ENCODE measurements at places on chromosomes 4 and X.

DNA sequence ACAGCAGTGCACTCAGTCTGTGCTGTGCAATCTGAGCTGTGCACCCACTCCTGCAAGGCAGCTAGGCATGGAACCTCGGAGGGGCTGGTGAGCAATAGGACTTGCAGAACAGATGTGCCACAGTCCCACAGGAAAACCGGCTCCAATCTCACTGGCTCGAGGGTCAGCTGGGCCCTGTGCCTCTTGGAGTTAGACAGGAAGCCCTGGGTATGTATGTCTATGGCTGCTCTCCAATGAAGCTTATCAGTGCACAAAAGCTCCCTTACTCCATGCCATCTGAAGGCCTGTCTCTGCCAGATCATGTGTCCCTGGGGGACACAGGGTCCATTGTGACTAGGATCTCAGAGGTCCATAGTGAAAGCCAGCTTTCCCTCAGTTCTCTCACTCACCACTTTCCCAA lies 335.8 kb downstream of the SH3BGRL start:
- DNase-seq, result no peak

DNA sequence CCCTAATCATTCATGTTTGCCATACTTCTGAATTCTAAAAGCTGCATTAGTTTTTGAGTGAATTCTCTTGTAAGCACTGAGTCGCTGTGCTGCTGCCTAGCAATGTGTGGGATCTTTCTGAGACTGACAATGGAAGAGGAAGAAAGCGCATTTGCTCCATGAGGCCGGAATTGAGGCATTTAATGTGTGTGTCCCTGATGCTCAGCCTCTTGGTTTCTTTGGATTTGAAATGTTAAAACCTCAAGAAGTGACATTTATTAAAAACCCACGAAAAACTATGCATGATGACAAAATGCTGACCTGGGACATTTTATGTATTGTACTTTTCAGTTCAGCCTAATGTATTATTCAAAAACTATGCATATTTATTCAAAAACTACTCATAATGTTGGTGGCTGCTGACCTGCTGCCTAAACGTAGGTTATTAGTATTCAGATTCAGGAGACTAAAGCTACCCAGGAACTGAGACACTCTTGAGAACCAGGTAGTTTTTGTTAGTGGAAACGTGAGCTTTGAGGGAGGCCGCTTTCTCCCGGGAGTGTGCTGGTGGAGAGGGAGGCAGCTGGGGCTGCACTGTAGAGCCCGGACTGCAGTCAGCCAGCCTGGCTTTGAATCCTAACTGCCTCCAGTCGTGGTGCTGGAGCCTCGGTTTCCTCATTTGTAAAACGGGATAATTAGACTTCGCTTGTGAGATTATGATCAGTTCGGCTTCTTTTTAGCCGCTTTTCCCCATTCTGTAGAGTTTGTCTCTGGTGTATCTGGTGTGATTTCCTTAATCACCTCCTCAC lies 11.3 kb downstream of the RGS12 start:
- no peak for DNase-seq

GRCh38 chrX:113470166-113470565 lies 629.5 kb upstream of the AMOT start:
- no peak for DNase-seq

DNA sequence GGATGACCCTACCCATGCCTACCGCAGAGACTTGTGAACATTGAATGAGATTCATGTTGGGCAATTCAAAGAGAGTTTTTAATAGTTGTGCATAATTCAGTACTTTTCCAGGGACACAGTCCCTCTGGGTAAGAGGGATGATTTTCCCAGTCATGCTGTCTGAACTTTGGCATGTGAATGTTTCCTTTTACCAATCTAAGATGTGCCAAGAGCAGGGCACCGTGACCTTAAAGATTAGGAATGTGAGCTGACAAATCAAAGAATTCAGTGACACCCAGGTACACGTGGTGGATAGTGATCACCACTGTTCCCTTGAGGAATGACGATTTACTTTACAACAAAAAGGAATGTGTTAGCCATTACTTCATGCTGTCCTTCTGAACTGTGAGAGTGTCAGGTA lies 515.6 kb downstream of the PPARGC1A start:
- no peak for DNase-seq

DNA sequence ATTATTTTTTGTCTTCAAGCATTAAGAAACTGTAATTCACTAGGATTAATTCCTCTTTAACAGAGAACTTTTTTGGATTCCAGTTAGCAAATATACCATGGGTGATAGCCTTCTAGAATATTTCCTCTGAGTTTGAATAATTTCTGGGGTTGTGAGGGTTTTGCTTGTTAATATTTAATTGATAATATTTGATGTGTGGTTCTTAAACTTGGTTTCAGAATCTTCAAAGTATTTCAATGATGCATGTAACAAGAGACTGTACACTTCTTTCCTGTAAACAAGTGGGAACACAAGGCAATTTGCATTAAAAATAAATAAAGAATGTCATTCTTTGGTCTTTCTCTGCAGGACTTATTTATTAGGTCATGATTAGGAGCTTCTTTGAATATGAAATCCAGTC lies 9.5 kb upstream of the C4orf51 start:
- no peak for DNase-seq

- DNase-seq, result no peak
These were observed 23.9 kb downstream of the SLC39A8 start for GRCh38 chr4:102321260-102321995.

- DNase-seq, result no peak
These were observed 99.3 kb downstream of the AMMECR1 start for GRCh38 chrX:110218591-110218990.

GRCh38 chrX:123818243-123818642 lies 41.6 kb upstream of the XIAP start:
- DNase-seq, result no peak

DNA sequence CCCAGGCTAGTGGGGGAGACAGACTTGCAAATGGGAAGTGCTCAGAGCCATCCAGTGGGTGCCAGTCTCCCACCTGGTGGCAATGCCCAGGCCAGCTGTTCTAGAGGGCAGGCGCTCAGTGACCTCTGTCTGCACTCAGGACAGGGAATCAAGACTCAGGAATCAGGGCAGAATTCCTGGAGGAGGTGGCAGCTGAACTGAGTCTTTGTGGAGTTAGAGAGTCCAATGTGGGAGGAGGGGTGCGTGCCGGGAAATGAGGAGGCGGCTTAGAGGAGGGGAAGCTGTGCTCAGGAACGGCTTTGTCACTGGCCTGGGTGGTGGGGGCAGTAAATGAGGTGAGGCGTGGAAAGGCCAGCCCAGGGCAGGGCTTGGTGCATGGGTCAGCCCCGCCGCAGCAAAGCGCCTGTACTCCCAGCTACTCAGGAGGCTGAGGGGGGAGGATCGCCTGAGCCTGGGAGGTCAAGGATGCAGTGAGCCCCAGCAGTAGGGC lies 31.3 kb upstream of the SORCS2 start:
- no peak for DNase-seq

DNA sequence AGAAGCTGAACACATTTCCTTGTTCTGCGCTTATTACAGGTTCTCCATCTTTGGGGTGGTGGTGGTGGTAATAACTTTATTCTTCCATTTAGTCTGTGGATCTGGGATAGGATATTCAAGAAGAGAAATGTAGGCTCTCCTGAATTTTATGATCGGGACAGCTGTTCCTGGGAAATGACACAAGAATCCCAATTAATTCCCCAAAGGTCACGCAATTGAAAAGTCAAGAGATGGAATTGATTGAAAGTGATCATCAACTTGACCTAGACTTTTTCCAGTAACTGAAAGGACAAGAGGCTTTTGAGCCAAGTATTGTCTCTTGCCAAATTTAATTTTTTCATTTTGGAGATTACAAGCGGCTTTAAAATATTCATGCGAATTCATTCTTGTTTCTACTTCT lies 98.7 kb upstream of the CBLL2 start:
- DNase-seq, result no peak

GRCh38 chrX:45852884-45853283 lies 652.2 kb upstream of the DIPK2B start:
- no peak for DNase-seq

- DNase-seq, result no peak
These were observed 47.9 kb upstream of the RPA4 start for GRCh38 chrX:96835660-96836289.

DNA sequence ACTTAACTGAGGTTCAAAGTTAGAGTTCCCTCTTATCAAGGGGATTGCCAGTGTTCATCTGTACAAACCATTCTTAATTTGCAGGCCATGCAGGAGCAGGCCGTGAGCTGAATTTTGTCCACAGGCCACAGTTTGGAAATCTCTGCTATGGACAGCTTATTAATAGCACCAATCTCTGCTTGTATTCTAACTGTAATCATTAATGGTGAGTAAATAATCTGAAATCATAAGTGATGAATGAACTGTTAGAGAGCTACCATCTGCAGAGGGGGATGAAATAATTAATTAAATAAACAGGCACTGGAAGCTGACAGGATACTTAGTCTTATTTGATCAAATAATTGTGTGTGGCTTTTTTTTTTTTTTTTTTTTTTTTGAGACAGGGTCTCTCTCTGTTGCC lies 48.5 kb upstream of the PDLIM3 start:
- no peak for DNase-seq

GRCh38 chr4:25081866-25082471 lies 51.2 kb upstream of the LGI2 start:
- no peak for DNase-seq

GRCh38 chr4:145041378-145041777 lies 56.6 kb downstream of the ANAPC10 start:
- no peak for DNase-seq

- no peak for DNase-seq
These were observed 39.5 kb downstream of the NEIL3 start for GRCh38 chr4:177349191-177349590.

GRCh38 chr4:125481334-125482045 lies 166.7 kb downstream of the FAT4 start:
- no peak for DNase-seq

GRCh38 chrX:46588263-46588662 lies 14.7 kb downstream of the CHST7 start:
- no peak for DNase-seq

GRCh38 chr4:108081256-108081655 lies 87.5 kb downstream of the LEF1 start:
- DNase-seq, result no peak

DNA sequence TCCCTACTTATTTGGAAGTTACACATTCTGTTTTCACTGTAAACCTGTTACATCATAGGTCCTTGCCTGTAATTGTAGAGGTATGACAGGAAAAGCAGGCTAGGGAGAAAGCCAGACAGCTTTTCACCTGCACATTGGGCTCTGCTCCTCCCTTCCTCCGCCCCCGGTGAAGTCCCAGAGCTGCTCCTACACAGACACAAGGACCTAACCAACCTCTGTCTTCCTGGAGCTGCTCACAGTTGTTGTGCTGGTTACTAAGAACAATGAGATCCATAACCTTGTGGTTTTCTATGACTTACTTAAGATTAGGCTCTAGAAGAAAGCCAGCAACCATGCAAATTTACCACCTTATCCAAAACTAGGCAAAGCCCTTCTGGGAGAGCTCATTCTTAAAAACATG lies 40.0 kb downstream of the MOSPD2 start:
- DNase-seq, result no peak

- no peak for DNase-seq
These were observed 87.8 kb downstream of the VCX2 start for GRCh38 chrX:8083286-8083685.

DNA sequence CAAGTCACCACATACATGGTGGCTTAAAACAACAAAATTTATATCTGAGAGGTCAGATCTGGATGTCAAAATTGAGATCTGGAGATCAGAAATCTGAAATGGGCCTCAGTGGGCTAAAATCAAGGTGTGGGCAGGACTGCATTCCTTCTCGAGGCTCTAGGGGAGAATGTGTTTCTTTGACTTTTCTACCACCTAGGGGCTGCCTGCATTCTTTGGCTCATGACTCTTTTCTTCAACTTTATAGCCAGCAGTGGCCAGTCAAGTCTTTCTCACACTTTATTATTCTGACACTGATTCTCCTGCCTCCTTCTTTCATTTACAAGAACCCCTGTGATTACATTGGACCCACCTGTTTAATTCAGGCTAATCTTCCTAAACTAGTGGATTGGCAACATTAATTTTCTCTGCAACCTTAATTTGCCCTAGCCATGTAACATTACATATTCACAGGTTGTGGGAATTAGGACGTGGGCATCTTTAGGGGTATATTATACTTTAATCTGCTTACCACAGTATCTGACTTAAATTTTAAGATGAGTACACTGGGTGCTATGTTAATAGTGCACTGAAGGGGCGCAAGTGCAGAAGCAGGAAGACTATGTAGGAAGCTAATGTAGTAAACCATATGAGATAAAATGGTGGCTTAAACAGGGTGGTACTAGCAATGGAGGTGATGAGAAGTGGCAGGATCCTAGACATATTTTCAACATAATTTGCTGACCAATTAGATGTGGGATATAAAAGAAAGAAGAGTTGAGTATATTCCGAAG lies 188.0 kb downstream of the SLC4A4 start:
- no peak for DNase-seq

DNA sequence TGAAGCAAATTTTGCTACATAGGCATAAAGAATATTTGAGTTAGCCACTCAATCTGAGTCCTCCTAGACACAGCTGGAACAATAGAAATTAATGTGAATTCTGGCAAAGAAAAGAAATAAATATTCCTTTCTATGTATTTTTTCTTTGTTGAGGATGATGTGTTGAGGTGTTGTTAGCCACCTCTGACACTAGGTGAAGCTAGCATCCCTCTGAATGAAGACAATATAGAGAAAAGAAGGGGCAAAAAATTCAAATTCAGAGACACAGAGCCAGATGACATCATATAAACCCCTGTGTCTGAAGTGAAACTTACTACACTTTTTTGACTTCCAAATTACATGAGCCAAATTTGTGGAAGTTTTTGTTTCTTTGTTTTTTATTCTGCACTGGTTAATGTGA lies 34.6 kb upstream of the TMPRSS11D start:
- no peak for DNase-seq

- DNase-seq, result no peak
These were observed 36.9 kb downstream of the NLGN3 start for GRCh38 chrX:71181558-71181909.

GRCh38 chrX:18924507-18925088 lies 59.3 kb downstream of the PHKA2 start:
- no peak for DNase-seq

- no peak for DNase-seq
These were observed 18.5 kb downstream of the LAP3 start for GRCh38 chr4:17595471-17596005.

DNA sequence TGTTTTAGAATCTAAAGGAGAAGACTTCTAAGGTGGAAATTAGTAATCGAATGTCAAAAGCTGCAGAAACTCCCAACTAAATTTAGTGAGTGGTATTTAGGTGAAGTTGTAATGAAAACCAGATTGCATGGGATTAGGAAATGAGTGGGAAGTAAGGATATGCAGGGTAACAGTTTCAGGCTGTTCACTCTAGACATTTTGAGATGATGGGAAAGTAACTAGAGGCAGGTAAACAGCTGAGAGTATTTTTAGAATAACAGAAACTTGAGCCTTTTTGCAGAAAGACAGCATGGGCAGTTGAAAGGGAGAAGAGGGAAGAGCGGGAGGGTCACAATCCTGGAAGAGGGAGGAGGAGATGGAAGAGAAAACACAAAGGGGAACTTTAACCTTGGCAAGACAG lies 12.7 kb downstream of the SPRY1 start:
- DNase-seq, result no peak

GRCh38 chrX:30008031-30008430 lies 207.3 kb upstream of the MAGEB2 start:
- DNase-seq, result no peak

- DNase-seq, result no peak
These were observed 192.5 kb upstream of the TAPT1 start for GRCh38 chr4:16418814-16419213.

- no peak for DNase-seq
These were observed 52.7 kb downstream of the ADGRA3 start for GRCh38 chr4:22463179-22463578.

Data from NCI-H1694 (cell line).